Hepatocyte (in vitro differentiated cells): ENCODE measurements at places on chromosomes 5 and 9.
A peak's percentile ranks its signal among the peaks of the same experiment; 100 is the strongest.

DNA sequence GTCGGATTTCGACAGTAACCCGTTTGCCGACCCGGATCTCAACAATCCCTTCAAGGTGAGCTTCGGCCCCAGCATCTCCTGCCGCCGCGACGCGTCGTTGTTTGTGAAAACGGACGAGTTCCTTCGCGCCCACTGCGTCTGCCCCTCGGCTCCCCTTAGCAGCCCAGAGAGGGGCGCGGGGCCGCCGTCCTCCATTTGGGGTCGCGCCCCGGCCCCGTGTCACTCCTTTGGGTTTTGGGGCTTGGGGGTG lies 182 bp downstream of the SCAMP1 start:
- no peak for DNase-seq

DNA sequence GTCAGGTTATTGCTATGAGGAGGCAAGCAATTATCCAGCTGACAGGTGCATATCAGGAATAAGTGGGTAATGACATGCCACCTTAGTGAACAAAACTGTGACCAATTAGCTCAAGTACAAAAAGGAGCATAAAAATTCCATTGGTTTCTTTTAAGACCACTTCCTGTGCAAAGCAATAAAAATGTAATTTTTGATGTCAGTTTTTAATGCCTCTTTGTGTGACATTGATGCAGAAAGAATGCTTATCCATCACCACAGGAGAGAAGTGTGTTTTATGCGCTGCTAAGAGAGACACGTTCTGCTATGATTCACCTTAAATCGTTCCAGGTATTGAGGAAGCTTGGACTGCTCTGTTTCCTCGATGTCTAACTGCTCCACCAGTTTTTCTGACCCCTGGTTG lies 96.7 kb downstream of the MRPS27 start:
- DNase-seq = no peak

- no peak for DNase-seq
Observed at GRCh38 chr9:98298476-98298875, 43.0 kb upstream of the TBC1D2 start.

DNA sequence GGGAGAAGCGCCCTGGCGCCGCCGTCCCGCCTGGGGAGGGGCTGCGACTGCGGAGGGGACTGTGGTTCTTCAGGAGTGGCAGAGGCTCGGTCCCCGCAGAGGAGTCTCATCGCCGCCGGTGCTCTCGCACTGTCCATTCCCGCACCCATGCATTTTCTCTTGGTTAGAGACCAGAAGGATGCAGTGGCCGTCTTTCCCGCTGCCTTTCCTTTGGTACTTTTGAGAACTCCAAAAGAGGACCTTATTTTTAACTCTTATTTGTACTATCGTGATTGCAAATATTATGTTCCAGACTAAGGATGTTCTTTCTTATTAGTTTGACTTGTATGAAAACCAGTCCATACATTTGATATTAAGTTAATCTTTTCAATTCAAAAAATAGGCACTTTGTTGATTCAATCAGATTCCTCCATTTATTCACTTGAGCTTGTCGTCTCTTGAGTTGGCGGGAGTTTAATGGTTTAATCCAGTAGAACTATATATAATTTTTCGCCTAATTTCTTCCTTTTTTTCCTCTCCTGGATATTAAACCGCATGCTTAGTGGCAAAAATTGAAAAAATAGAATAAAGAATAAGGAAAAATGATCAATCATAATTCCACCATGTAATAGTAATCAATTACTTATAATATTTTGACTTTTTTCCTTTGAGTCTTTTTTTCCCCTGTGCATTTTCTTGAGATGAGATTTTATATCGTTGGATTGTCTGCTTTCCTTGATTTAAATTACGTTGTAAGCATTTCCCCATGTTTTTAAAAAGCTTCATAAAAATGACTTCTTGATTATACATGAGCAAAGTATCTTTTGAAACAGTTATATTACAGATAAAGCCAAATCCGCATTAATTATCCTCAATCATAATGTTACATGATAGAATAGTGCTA lies 861 bp downstream of the ZFYVE16 start:
- peak; percentile 84 for DNase-seq

DNA sequence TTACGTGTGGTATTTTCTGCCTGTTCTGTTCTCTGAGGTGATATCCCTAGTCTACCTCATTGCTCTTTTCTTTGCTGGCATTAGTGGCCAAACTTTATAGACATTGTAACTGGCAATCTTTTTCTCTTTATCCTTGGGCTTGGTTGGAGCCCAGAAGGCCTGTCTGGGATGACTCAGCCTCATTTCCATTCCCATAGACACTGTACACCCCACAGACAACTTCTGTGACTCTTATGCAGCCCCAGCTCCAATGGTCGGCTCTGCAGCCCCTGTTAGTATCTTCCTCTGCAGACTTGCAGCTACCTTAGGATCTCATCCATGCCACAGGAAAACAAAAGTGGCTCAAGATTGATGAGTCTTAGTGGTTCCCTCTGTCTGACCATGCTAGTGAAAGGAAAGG lies 79.8 kb downstream of the CFAP95 start:
- no peak for DNase-seq

GRCh38 chr5:143679777-143680176 lies 132.2 kb upstream of the HMHB1 start:
- DNase-seq = no peak

DNA sequence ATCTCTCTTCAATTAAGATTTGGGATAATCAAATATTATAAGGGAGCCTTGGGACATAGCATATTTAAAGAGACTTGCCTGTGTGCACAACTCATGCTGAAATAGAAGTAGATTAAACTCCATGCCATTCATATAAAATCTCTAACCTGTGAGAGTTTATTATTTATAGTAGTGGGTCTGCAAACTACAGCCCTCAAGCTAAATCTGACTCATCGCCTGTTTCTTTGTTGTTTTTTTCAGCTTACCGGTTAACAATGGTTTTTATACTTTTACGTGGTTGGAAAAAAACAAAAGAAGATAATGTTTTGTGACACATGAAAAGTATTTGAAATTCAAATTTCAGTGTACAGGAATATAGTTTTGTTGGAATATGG lies 61.9 kb upstream of the GHR start:
- no peak for DNase-seq
